Hepatocyte (in vitro differentiated cells): ENCODE measurements at places on chromosomes 6 and 20.

DNA sequence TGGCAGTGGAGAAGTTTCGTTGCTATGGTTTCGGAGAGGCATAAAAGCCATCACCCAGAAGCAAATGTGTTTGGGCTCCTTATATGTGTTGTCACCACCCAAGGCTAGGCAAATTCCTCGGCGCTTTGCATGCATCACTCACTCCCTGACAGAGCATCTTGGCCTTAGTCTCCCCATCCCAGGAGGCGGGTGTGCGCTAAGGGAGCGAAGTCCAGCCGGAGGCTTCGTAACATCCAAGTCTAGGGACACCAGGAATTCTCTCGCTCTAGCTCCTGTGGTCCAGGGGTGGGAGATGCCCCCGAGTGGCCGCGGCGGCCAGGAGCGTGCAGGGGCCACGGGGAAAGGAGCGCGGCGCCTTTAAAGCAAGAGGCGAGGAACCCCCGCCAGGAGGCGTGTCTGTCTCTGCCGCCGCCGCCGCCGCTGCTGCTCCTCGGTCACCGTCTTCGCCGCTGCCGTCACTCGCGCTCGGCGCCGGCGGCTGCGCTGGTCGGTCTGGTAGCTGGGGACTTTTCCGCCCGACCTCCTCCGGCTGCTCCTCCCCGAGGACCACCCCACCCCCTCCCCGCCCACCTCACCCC, at the start of gene GRIK2:
Gene GRIK2, plus strand, starts transcription at position 458 of the 578 bp plus-strand sequence.
- peak; percentile 75 for DNase-seq

GRCh38 chr20:50538276-50538675, 28.1 kb downstream of the PTPN1 start:
- DNase-seq = no peak

DNA sequence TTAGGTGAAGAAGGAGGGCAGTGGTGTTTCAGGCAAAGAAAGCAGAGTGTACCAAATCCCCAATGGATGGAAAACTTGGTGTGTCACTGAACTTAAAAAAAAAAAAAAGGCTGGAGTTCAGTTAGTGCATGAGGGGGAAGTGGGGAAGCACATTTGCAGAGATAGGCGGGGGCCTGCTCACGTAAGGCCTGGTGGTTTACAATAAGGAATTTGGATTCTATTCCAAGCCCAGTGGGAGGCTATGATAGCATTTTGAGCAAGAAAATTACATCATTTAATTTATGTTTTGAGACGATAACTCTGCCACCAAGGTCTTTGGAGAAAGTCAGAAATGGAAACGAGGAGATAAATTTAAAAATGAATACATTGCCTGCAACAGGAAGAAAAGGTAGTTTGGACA, 225.5 kb downstream of the EYA4 start:
- DNase-seq = no peak

DNA sequence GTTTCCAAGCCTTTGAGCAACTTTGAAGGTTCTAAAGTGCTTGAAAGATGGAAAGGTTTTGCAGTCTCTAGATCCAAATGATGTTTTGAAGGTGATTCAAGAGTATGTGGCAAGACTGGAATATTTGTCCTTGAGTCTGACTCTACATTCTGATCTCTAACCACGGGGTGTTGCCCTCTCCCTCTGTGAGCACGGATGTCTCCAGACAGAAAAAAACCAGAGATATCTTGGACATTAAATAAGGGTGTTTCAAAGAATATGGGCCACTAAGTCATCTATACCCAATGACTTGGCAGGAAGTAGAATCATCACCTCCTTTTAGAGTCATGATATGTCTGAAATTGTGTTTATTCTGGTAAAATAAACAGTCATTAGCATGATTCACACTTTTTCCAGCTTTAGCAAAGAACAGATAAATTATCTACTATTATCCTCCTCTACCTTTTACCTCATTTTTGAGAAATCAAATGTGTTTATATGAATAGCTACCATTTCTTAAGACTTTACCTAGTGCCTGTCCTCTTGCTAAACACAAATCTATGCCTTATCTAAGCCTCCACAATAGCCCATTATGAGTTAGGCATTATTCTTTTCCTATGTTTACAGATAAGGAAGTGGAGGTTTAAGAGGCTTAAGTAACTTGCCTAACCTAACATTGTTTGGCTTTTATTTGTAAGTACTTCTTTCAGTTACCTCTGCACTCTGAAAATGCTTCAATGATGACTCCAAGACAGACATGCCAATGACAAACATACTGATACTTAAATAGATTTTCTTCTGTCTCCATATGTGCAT, 384.4 kb downstream of the BMP2 start:
- DNase-seq = no peak

- no peak for DNase-seq
Measured at GRCh38 chr6:2693231-2693630, 57.5 kb downstream of the MYLK4 start.

- peak; percentile 2 for DNase-seq
Measured at GRCh38 chr6:31112478-31112877, at the start of gene C6orf15. Gene C6orf15 (minus strand): TSS chr6:31112575. CDS start chr6:31112555, 20 bp downstream.

- DNase-seq = no peak
Measured at GRCh38 chr20:23658336-23658735, 20.6 kb upstream of the CST3 start.

- DNase-seq = peak; percentile 87
Measured at GRCh38 chr20:46027245-46027853, 1.7 kb upstream of the SLC12A5 start.

GRCh38 chr20:33561692-33562601, 72.1 kb downstream of the CBFA2T2 start:
- peak; percentile 93 for DNase-seq

GRCh38 chr20:8755340-8756118, 313.4 kb upstream of the PLCB4 start:
- no peak for DNase-seq

- no peak for DNase-seq
Measured at GRCh38 chr6:63553208-63553607, 19.1 kb upstream of the LOC128125822 start.

DNA sequence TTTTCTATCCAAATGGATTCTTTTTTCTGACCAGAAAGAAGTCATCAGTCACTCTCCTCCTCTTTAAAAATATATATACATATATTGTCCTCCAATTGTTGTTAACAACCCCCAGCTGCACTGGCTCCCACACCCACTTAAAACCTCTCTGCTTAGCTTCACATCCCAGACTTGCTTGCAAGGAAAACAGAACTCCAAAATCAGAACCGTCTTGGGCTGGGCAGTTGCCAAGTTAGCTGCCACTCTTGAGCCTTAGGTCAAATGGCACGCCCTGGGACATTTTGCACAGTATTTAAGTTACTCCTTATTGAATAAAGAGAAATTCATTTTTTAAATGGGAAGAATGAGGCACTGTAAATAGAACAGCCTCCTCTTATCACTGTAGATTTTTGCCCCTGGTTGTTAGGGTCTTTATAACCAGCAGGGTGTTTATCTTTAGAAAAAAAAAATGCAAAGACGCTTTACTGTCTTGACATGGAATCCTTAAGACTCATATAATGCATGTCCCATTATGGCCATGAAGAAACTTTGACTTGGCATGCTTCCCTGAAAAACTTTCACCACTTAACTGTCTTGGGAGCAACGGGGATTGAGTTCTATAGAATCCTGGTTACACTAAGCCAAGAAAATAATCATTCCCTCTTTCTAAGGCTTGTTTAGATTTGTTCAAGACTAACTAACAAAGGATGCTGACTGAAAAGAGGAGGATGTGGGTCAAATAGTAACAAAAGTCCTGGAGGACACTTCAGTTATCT, 204.5 kb downstream of the ISM1 start:
- DNase-seq = no peak

DNA sequence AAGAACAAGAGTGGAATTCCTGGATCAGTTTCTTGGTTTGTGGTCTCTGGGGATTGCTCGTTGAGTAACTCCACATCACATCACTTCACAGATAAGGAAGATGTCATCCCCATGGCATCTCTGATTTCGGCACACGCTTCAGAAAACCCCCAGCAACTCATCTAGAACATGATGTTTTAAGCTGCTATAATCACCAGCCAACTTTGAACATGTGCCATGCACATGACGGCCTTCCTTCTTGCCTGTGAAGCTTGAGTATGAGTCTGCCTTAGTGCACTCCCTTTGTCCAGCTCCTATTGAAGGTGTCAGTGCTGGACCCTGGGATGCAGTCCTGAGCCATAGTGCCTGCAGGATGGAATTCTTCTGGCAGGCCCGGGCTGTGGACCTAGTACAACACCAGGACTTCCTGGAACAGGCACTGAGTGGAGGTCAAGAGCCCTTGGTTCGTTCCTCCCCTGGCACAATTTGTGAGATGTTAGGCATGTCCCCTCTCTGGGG, 231.5 kb upstream of the SUPT3H start:
- DNase-seq = peak; percentile 45

DNA sequence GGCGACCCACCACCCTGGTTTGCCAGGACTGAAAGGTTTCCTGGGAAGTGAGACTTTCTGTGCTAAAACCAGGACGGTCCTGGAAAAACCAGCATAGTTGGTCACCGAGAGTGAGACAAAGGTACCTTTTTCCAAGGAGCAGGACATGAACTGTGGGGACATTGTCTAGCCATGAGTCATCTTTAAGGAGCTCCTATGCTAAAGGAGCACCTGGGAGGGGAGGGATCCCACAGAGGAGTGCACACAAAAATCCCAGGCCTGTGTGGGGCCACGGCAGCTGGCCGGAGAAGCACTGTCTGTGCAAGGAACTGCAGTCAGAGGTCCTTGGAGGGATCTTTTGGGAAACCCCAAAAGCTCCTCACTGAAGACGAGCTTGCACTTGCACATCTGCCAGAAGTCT, 109.1 kb upstream of the PLEKHG1 start:
- DNase-seq = peak; percentile 33

GRCh38 chr6:18742406-18742805, 355.3 kb downstream of the RNF144B start:
- DNase-seq = no peak

DNA sequence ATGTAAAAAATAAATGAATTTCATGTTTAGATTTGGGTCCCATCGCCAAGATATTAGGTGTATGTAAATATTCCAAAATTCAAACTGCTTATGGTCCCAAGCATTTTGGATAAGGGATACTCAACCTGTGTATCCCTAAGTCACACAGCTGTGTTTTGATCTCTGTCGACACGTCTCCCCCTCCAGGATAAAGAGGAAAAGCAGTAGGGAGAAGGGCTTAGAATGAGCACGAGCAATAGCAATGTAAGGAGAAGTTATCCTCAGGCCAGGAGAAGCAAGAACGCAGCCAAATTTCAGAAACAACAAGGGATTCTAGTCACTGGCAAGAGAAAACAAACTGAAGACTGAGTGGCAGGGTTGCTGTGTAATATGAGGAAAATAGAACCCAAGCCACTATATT, 181.2 kb downstream of the AIG1 start:
- no peak for DNase-seq

DNA sequence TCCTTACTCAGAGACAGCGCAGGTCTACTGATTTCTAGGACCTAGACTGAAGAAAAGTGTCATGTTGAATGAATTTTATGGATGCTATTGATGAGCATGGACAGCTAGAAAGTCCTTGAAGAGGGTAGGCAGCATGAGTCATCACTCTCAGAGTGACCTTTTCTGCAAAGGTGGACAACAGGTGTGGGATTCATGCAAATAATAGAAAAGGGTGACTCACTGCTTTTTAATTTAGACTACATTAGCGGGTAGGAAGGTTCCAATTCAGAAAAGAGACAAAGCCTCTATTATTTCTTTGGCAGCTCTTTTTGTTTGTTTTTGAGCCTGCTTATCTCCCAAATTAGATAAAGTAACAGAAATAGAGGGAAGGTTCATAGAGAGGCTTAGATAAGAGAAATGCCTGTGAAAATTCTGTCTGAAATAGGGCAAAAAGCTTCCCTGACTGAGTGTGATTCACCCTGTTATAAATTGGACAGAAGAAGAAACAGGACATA, 191.4 kb downstream of the TENT5A start:
- peak; percentile 41 for DNase-seq

- DNase-seq = no peak
Measured at GRCh38 chr6:39319621-39320362, 2.7 kb downstream of the KCNK16 start.

DNA sequence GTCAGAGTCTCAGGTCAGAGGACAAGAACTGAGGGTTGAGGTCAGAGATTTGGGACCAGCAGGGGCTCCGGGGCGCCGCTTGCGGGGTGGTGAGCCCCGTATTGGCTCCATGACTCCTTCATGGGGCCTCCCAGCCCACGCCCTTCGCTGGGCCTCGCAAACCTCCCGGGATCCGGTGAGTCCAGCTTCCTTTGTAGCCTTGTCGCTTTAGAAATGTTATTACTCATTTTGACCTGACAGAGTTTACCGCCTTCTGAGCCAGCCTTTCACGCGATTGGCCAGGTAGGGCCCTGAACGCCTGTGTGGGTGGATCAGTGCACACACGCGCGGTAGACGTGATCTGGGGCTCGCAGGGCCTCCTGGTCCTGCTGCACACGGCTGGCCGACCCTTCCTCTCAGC, 181.1 kb downstream of the ERMARD start:
- no peak for DNase-seq

- DNase-seq = no peak
Measured at GRCh38 chr6:133787122-133787521, 101.8 kb upstream of the TCF21 start.

GRCh38 chr6:67887747-67888545, 747.1 kb upstream of the ADGRB3 start:
- DNase-seq = no peak

GRCh38 chr6:121630716-121631115, 195.3 kb downstream of the GJA1 start:
- DNase-seq = no peak

DNA sequence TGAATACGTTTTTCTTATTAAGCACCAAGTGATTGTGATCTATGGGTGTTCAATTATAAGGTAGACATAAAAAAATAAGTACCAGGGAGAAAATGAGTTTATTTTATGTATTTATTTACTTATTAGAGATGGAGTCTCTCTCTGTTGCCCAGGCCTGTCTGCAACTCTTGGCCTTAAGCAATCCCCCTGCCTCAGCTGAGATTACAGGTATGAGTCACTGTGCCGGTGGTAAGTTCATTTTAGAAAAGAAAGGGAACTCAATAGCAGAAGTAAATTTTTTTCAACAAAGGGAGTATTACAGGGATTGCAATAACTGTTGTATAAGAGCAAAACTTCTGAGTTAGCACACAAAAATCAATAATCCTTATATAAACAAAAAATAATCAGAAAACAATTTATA, 98.7 kb upstream of the FUT9 start:
- DNase-seq = no peak

DNA sequence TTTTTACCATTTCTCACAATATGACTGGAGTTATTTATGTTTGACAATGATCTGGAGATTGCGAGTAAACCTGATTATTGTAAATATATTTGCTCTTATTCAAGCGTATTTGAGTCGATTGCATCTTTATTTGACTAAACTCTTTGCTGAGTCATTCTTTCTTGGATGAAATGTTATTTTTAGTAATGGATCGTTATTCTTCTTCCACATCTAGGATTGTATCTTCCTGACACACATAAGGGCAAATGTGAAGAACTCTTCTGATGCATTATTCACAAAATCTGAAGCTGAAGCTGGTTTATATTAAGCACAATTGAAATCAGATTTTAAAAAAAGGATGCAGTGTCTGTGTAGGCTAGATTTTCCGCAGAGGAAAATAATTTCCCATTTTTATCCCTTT, 68.2 kb downstream of the SEL1L2 start:
- DNase-seq = no peak
